Brain pericyte (primary cell): ENCODE measurements at places on chromosomes 3 and 15.

DNA sequence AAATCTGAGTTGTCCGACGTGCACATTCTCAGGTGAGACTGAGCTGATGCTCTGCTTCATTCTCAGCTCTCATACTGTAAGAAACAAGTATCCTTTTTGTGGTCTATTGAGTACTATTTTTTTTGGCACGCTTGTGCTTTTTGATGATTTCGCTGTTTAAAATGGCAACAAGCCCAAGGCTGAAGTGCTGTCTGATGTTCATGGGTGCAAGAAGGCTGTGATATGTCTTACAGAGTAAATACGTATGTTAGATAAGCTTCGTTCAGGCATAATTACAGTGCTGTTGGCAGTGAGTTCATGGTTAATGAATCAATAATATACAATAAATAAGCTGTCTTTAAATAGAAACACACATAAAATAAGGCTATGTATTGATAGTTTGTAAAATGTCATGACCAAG, 27.2 kb downstream of the AQR start:
- DNase-seq: peak; percentile 59

GRCh38 chr3:151816091-151816604, 2.2 kb downstream of the AADAC start:
- DNase-seq: no peak

- DNase-seq: no peak
These were observed 52.2 kb downstream of the IMPG2 start for GRCh38 chr3:101268141-101268540.

DNA sequence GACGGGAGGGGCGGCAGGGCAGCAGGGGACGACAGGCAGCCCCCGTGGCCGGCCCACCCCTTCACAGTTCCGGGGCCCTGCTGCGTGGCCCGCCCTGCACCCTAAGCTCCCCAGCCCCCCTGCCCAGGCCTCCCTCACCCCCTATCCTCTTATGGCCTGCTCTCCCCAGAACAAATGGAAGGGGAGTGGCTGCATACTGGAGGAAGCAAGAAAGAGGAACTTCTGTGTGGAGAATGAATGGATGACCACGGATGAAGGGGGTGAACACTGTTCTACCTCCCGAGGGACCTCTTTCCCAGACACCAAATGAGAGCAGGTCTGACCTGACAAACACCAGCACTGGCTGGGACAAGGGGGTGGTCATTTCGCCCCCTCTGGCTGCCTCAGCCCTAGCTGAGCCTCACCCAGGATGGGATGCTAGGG, 25.0 kb downstream of the SEC61A1 start:
- DNase-seq: no peak

GRCh38 chr3:27613846-27614500, 108.2 kb downstream of the EOMES start:
- no peak for DNase-seq

- no peak for DNase-seq
These were observed 699.8 kb upstream of the NR2F2 start for GRCh38 chr15:95630683-95631082.

DNA sequence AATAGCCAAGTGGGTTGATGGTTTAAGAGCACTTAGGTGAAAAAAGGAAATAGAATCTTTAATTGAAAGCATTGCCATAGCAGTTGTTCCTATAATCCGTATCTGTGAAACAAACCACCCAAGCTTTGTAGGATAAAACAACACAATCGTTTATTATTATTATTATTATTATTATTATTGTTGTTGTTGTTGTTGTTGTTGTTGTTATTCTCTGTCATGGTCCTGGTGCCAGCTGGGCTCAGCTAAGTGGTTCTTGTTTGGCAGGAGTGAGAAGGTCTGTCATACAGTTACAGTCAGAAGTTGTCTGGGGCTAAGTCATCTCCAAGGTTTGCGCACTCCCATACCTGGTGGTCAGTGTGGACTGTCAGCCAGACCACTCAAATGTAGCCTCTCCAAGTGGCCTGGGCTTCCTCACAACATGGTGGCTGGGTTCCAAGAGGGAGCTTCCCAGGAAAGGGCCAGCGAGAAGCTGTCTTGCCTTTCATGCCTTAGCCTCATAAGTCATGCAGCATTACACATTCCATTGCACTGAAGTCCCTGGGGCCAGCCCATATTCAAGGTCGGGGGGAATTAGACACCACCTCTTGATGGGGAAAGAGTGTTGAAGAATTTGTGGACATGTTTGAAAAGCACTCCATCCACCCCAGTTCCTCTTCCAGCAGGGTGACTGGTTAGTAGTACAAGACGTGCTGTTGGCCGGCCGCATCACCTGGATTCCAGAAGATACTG, 54.3 kb upstream of the FGD5 start:
- DNase-seq: no peak

DNA sequence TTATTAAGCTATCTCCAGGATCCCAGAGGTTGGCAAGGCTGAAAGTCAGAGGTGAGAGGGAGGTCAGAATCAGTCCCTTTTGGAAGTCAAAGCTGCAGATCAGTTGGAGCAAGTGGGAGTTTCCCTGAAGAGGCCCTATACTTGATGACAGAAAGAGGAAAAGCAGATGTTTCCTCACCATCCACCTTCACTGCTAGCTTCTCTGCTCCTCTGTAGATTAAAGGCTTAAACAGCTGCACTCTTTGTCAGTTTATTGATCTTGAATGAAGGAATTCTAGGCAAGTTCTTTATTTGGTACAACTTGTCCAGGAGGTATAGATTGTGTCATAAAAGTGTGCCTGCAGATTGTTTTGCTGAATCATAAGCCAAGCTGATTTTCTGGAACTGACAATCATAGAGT, 408.2 kb upstream of the TGFBR2 start:
- no peak for DNase-seq

DNA sequence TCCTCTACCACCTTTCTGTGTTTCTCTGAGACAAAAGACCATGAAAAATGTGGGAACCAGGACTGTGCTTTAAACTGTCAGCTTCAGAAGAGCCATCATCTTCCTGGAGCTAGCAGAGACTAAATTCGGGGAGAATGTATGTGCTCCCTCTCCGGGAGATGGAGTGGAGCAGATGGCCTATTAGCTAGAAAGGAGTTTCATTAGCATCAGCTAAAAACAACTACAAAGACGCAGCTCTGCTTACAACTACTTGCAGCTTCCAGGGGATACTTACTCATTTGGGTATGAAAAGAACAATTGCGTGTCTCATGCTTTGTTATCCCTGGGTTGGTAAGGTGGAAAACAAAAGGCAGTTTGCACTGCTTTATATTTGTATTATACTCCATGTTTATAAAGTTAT, 159.6 kb downstream of the MFSD1 start:
- no peak for DNase-seq

- DNase-seq: no peak
These were observed 87.0 kb upstream of the ALDH1L1 start for GRCh38 chr3:126267169-126267975.

- no peak for DNase-seq
These were observed at the start of gene SLC15A2 for GRCh38 chr3:121894301-121894990. Gene SLC15A2, plus strand, starts transcription at chr3:121894401. Its CDS starts 76 bp downstream, at chr3:121894477.

DNA sequence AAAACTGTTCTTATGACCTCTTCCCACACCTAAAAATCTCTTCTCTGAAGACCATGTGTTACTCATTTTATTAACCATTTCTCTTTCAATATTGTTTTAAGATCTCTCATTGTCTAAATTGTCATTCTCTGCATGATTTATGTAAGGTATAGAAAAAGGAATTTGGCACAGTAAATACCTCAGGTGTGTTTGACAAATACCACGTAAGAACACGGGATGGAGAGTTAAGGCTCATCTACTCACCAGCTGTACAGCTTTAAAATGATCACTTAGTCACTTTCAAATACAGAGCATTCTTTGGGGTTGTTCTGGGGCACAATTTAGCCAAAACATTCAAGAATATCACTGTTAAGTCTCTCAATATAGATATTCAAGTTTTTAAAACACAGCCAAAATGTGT, 627.1 kb downstream of the MCTP2 start:
- DNase-seq: no peak

- DNase-seq: no peak
These were observed 79.4 kb upstream of the VEPH1 start for GRCh38 chr3:157582637-157582973.

GRCh38 chr3:64267721-64268604, 42.7 kb upstream of the PRICKLE2 start:
- DNase-seq: no peak

- no peak for DNase-seq
These were observed 3.6 kb downstream of the WHAMM start for GRCh38 chr15:82812994-82813393.

GRCh38 chr3:109098079-109098644, 19.8 kb downstream of the MORC1 start:
- DNase-seq: no peak

DNA sequence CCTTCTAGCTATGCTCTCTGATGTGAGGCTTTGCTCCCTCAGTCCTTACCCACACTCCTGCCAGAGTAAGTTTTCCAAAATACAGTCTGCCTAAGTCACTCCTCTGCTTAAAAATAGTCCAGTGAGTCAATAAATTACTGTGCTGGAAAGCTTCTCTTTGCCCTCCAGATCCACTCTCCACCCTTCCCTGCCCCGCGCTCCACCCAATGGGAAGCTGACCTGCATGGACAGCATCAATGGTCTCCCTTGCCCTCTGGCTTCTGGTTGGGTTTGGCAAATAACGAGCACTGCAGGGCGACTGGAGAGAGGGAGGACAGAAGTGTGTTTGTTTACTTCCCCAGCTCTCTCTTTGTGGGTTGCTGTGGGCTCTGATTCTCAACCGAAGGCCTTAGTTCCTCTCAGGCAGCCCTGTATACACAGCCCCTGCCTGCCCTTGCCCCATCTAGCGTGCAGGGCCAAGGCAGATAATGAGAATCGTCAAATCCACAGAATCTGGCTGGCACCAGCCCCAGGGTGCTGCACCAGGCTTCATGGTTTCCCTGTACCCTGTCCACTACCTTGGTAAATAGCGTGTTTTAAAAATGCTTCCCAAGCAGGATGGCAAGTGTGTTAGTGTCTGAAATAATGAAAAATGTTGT, 110.4 kb downstream of the ADAMTSL3 start:
- DNase-seq: no peak

- DNase-seq: no peak
These were observed 292.6 kb downstream of the LRRC3B start for GRCh38 chr3:26915208-26915607.
